MCF 10A (cell line): ENCODE measurements at places on chromosomes 6 and 20.

- DNase-seq = no peak
Observed at GRCh38 chr6:35080016-35080680, 61.0 kb downstream of the TCP11 start.

DNA sequence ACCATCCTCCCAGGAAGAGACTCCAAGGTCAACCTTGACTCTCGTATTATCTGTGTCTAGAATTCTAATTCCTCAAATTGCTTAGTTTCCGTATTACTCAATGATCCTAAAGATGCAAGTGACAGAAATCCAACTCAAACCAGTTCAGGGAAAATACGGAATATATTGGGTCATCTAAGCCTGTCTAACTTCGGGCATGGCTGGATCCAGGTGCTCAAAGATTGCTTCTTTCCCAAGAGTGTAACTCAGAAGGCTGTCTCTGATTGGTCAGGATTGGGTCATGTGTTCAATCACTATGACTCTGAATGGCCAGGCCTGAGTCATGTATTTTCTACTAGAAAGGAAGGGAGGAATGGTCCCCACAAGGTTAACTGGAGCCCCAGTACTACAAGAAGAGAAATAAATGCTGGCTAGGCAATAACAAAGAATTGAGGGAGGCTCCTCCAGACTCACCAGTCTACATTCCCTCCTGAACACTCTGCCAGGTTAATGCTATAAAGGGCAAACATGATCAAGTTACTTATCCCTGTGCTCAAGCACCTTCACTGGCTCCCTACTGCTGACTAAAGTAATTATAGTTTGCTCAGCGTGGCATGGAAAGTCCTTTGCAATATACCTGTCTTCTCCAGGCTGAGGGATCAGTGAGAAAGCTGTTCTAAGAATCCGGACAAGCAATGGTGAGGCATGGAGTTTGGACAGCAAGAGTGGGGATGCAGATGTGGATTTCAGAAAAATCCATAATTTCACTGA is 15.4 kb upstream of the PREX1 start:
- peak; percentile 13 for DNase-seq

GRCh38 chr6:20907486-20908071 is 373.3 kb downstream of the CDKAL1 start:
- no peak for DNase-seq

- DNase-seq = no peak
Observed at GRCh38 chr6:131164506-131164905, 29.2 kb downstream of the AKAP7 start.

GRCh38 chr6:128335963-128336362 is 184.4 kb downstream of the PTPRK start:
- DNase-seq = no peak

GRCh38 chr6:128882560-128882959 is 378 bp upstream of the LAMA2 start:
- no peak for DNase-seq

GRCh38 chr20:62782893-62783278 is 13.4 kb upstream of the MRGBP start:
- no peak for DNase-seq

DNA sequence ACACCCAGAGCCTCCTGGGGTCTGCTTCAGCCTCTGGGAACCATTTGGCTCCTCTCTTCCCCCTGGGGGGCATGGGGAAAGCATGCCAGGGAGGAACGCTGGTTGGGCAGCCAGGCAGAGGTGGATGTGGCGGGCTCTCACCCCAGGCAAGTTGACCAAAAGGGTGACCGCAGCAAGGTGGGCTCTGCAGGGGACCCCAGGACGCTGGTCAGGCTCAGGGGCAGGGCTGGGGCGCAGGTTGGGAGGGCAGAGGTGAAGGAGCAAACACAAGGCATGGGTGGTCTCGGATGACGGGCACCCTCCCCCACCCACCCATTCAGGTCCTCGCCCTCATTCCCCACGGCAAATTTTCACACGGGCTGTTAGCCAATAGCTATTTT is 30.2 kb upstream of the MRGBP start:
- no peak for DNase-seq

- DNase-seq = no peak
Observed at GRCh38 chr20:36372666-36373065, 66.5 kb downstream of the DLGAP4 start.

GRCh38 chr6:81865712-81866111 is 113.2 kb upstream of the TENT5A start:
- DNase-seq = peak; percentile 44

DNA sequence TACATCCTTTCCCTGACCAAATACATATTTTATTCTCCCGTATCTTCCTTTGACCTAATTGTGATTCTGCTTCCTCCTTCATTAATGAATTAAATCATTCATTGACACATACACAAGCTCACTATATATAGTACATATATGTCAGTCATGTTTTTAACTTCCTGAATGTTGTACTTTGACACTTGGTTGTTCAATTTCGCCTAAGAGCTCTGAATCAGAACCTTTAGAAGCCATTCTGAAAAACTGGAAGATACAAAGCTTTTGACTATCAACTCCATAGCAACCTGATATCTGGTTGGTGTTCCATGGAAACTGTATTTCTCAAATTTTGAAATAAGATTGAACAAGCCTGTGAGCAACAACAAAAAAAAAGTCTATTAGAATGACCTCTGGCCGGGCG is 27.3 kb upstream of the HFE start:
- DNase-seq = no peak

- DNase-seq = no peak
Observed at GRCh38 chr20:6525447-6526303, 241.8 kb upstream of the BMP2 start.

DNA sequence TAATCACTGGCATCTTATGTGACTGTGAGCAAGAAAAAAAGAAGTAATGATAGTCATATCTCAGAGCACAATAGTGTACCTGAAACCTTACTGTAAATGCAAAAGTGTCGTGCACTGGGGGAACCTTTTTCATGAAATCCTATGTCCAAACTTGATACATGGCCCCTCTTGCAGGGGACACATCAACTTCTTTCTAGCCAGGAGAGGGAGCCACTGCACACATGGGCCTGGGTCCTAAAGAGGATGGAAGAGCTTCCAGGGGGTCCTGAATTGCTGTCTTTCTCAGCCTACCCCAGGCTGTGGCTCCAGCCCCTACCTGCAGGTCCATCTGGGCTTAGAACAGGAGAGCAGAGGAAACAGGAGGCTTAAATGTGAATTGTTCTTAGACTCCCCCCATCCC is 165.7 kb downstream of the SOD2 start:
- DNase-seq = no peak

GRCh38 chr6:149990661-149991471 is 27.1 kb downstream of the ULBP1 start:
- no peak for DNase-seq

- no peak for DNase-seq
Observed at GRCh38 chr20:60541991-60542390, 583.8 kb downstream of the CDH26 start.

DNA sequence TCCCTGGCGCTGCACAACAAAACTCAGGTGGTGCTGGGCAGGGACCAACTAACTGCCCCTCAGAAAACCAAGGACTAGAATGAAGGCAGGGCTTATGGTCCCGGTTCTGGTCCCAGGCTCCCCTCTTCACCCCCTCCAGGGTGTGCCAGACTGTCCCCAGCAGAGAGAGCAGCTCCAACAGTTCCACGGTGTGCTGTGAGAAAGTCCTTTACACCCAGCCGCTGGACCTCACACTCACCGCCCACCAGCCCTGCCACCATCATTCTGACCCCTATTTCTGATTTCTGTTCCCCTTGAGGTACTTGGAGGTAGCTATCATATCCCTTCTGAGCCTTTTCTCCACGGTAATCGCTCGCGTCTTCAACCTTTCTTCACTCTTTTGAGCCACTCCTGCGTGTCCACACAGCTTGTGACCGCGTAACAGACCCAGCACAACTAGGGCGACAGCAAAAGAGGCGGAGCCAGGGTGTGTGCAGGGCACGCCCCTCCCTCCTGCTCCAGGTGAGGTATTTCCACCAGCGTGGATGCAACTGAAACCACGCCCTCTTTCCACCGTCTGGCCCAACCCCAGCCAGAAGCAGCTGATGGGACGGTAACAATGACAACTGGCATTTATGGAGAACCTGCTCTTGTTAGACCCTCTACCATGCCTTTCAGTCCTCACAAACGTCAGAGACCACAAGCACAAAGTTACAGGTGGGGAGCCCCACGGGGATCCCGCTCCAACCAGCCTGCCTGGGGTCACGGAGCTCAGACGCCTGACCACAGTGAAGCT is 2.3 kb downstream of the PXDC1 start:
- DNase-seq = no peak

GRCh38 chr6:136087986-136088385 is 162.1 kb downstream of the MTFR2 start:
- DNase-seq = no peak
